Cerebellar cortex (tissue), 1 donor: ENCODE measurements at places on chromosomes 1 and 21.
A peak's percentile ranks its signal among the peaks of the same experiment; 100 is the strongest.

GRCh38 chr1:15934211-15935055, 41.5 kb downstream of the ZBTB17 start:
- DNase-seq = no peak

DNA sequence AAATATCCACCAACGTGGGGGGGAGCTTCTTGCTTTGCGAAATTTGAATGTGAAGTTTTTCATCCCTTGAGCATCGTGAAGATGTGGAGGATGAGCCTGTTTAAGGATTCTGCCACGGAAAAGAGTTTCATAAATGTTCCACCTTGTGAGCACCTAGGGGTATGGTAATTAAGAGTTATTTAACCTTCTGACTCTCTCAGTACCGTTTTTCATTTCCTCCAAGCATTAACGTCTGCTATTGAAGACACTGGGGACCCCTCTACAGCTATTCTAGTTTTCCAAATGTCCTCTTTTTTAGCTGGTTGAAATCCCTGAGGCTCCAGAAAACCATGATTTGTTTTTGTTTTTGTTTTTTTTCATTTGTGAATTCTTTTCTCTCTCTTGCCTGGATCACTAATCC, 79.1 kb upstream of the GALNT2 start:
- DNase-seq = no peak

- DNase-seq = no peak
Measured at GRCh38 chr1:215637041-215637573, 70.0 kb downstream of the KCTD3 start.

DNA sequence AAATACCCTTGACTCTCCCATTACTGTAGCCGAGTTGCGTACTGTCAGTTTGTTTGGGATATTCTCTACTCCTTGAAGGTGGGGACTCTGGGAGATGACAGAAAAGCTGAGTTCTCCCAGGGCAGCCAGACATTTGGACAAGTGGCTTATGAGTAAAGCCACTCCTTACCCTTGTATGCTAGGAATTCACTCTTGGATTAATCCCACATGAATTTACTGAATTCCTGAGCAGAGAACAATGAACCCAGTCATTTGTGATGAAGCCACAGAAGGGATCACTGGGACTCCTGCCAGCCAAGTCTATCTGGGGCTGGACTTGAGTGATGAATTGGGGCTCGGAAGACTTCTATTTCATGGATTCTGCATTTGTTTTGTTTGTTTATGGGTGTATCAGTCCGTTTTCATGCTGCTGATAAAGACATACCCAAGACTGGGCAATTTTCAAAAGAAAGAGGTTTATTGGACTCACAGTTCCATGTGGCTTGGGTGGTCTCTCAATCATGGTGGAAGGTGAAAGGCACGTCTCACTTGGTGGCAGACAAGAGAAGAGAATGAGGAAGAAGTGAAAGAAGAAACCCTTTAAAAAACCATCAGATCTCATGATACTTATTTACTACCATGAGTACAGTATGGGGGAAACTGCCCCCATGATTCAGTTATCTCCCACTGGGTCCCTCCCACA, 25.1 kb downstream of the C1orf116 start:
- DNase-seq = no peak

DNA sequence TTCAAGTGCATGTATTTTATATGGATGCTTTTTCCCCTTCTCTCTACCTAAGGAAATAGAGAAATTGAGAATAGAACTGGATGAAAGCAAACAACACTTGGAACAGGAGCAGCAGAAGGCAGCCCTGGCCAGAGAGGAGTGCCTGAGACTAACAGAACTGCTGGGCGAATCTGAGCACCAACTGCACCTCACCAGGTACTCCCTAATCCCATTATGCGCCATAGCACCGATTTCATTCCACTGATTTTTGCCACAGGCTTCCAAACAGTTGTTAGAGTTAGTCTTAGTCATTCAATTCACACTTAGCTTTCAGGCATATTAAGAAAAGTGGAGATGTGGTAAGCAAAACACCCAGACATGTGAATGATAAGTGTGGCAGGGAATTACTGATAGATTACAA, 122.8 kb downstream of the SDCCAG8 start:
- DNase-seq = peak; percentile 94

GRCh38 chr1:210236840-210237409, 4.3 kb downstream of the SERTAD4 start:
- DNase-seq = peak; percentile 65

GRCh38 chr21:35145626-35146233, 96.6 kb upstream of the RUNX1 start:
- DNase-seq = no peak

GRCh38 chr1:184300446-184300845, 86.4 kb upstream of the C1orf21 start:
- DNase-seq = no peak

GRCh38 chr1:230256896-230257295, 169.2 kb downstream of the PGBD5 start:
- no peak for DNase-seq

- no peak for DNase-seq
Measured at GRCh38 chr1:228884615-228885566, 149.6 kb downstream of the RHOU start.

- DNase-seq = no peak
Measured at GRCh38 chr1:162463021-162463420, 34.6 kb upstream of the UHMK1 start.

- DNase-seq = no peak
Measured at GRCh38 chr1:20921285-20921684, 134.2 kb upstream of the HP1BP3 start.

DNA sequence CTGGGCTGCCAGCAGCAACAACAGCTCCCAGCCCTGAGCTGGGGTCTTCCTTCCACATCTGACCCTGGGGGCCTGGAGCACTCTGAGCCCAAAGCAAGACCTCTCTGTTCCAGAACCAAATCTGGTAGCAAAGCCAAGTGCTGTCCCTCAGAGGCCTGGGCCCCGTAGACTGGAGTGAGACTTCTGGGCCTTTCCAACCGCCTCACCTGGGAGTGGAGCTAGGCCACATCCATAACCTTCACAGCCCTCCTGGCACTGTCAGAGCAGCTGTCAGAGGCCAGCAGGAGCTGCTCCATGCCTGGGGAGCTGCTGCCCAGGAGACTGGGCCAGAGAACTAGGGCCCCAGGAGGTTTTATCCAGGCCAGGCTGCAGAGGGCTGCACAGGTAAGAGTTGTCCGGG, 15.4 kb upstream of the SLC5A9 start:
- DNase-seq = no peak

DNA sequence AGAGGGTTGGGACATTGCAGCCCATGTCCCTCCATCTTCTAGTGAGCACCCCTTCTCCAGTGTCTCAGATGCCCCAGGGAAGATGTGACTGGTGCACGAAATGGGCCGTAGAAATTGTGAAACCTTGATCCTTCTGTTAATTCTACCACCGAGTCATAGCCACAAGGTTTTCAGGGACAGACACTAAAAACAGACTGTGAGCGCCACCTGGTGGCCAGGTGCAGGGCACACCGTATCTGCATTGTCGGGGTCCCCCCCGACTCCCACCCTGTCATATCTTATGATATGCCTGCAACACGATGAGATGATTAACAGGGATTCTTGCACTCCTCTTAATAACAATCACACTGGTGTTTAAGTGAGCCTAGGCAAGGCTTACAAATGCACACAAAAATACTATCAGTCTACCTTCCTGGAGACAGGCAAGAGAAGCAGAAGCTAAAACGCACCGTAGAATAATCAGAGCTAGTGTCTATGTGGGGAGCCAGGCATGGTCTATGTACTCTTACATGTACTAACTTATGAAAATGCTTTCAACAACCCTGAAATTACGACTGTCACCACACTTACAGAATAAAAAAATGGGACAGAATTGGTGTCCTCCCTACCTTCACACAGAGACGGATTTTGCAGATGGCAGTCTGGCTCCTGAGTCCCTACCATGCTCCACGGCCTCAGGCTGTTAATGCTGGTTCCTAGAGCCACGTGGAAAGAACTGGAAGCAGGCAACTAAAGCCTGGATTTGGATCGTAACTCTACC, 57.9 kb downstream of the FHAD1 start:
- peak; percentile 72 for DNase-seq

GRCh38 chr1:107795994-107796393, 169.0 kb downstream of the VAV3 start:
- no peak for DNase-seq

DNA sequence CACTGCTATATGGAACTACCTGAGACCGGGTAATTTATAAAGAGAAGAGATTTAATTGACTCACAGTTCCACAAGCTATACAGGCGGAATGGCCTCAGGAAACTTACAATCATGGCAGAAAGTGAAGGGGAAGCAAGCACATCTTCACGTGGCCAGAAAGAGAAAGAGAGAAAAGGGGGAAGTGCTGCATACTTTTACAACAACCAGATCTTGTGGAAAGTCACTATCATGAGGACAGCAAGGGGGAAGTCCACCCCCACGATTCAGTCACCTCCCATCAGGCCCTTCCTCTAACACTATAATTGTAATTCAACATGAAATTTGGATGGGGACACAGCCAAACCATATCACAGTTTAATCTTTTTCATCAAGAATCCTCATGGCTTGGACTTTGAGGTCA, 339.2 kb upstream of the AJAP1 start:
- no peak for DNase-seq

DNA sequence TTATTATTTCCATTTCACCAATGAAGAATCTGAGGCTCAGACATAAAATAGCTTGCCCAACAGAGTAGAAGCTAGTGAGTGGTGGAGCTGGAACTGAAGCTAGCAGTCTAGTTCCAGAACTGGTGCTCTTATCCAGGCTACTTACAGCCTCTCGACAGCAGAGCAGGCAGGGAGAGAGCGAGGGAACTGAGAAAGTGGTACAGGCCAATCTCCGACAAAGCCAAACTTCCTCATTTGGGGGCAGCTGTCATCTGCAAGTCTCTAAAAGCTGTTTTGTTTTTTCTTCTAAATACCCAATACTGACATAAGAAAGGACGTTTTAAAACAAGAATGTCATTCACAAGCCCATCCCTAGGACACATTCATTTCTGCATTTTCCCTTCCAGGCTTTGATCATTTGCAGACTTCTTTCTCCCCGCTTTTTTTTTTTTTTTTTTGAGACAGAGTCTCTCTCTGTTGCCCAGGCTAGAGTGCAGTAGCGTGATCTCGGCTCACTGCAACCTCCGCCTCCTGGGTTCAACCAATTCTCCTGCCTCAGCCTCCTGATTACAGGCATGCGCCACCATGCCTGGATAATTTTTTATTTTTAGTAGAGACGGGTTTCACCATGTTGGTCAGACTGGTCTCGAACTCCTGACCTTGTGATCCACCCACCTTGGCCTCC, 20.0 kb downstream of the YIPF1 start:
- no peak for DNase-seq

GRCh38 chr1:162297208-162297607, 79.4 kb downstream of the SPATA46 start:
- DNase-seq = no peak

DNA sequence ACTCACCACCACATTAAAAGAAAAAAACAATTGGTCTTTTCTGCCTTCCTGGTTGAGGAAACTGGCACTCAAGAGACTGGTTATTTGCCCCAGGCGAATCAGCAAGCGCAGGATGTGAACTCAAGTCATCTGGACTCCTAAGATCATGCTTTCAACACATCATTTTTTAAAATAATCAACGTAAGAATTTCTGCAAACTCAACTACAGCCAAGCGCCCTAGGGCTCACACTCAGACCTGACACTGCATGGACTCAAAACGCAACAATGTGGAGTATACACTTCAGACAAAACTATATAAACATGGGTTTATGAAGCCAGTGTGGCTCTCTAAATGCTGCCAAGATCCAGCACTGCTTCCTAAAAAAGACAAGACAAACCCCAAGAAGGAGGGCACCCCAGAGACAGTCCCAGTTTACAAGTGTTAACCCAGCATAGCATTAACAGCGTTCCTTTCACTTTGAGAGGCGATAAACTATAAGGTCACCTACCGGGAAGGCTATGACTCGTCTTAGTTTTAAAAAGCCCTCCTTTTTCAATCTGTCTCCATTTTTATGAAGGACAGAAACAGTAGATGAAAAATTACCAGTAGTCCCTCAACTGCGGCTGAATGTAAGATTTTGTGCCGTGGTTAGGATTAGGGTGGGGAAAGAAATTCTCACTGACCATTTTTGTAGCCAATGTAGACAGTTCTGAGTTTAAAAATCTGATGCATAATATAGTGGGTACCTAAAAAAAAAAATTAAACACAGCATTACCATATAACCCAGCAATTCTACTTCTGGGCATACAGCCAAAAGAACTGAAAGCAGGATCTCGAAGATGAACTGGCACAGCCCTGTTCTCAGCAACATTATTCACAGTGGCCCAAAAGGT, 54.8 kb downstream of the SIPA1L2 start:
- no peak for DNase-seq

- DNase-seq = no peak
Measured at GRCh38 chr1:57620605-57621004, 196.7 kb upstream of the DAB1 start.

DNA sequence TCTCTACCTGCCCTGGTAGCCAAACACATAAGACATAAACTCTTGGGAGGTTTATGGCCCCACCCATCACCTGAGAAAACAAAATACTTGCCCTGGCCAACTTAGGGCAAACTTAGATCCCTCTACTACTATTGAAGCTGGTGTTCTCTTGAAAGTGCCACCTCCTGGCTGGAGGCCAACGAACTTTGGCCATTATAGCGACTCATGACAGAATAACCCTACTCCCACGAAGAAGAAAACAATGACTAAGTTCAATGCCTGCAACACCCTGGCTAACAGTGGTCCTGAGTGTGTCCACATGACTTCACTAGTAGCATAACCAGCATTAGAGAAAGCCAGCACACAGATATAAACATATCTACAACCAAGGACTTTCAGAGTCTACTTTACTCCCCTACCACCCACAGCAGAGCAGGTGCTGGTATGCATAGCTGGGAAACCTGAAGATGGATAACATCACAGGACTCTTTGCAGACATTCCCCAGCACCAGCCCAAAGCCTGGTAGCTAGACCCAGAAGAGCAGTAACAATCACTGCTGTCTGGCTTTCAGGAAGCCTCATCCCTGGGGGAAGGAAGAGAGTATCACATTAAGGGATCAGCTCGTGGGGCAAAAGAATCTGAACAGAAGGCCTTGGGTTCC, 81.0 kb downstream of the SLC30A10 start:
- DNase-seq = no peak

- no peak for DNase-seq
Measured at GRCh38 chr21:38277501-38278131, 20.8 kb downstream of the KCNJ15 start.

- no peak for DNase-seq
Measured at GRCh38 chr21:42405064-42406013, 1.6 kb downstream of the UBASH3A start.

DNA sequence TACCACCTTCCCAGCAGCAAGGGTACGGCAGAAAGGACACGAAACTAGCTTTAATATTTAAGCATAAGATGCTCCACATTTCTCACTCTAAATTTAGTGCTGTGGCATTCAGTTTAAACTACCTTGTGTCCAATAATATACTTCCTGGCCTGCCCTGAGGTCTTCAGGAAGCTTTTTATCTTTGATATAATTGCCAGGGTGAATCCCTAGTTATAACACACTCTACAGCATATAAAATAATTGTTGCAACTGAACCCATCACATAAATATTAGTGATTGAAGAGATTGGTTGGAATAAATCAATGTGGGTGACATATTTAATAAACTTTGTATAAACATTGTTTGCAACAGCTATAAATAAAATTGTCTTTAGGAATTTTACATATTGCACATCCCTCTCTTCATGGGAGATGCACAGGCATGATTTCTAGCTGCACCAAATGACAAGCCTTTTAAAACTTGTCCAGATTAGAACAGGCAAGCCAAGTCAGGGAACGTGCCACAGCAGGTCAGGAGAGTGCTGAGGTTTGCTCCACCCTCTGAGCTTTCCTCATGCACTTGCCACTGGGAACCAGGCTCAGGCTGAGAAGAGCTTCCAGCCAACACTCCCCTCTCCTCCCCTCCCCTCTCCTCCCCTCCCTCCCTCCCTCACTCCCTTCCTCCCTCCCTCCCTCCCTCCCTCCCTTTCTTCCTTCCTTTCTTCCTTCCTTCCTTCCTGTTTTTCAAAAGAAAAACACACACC, 623.2 kb upstream of the PKN2 start:
- DNase-seq = peak; percentile 2
